Mucosa of gallbladder (tissue), 1 donor: ENCODE measurements at places on chromosomes 4 and X. TPM values are rescaled to one million over a fixed set of nuclear protein-coding genes. Genes with fewer than 3 reads are reported as not detected.

- DNase-seq, result no peak
Observed at GRCh38 chr4:76708971-76709771, 188.8 kb downstream of the SOWAHB start.

DNA sequence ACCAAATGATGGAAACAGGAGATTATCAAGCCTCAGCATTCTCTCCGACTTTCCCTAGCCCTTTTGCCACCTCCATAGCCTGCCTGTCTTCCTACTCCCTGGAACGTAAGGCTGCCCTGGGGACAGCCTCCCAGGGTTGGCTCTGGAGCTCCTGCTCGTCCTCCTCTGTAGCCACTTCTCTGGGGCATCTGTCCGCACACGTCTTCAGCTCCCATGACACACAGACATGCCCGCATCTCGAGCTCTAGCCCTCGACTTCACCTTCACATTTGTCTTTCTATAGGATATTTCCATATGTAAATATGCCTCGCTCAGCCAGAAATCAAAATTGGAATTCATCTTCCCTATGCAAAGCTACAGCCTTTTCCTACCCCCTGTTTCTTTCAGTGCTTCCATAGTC is 67.7 kb downstream of the TSC22D3 start:
- DNase-seq, result no peak

IGFBP7 gene
- total RNA-seq, result 1,557 TPM

GRCh38 chrX:17535229-17535628 is 160.2 kb downstream of the NHS start:
- DNase-seq, result no peak

CHRNA9 gene
- total RNA-seq, result not detected
